RKO (cell line): ENCODE measurements at places on chromosomes 13 and 19.
A peak's percentile ranks its signal among the peaks of the same experiment; 100 is the strongest.

GRCh38 chr19:23286477-23286876, 36.3 kb upstream of the ZNF724 start:
- peak; percentile 32 for DNase-seq

DNA sequence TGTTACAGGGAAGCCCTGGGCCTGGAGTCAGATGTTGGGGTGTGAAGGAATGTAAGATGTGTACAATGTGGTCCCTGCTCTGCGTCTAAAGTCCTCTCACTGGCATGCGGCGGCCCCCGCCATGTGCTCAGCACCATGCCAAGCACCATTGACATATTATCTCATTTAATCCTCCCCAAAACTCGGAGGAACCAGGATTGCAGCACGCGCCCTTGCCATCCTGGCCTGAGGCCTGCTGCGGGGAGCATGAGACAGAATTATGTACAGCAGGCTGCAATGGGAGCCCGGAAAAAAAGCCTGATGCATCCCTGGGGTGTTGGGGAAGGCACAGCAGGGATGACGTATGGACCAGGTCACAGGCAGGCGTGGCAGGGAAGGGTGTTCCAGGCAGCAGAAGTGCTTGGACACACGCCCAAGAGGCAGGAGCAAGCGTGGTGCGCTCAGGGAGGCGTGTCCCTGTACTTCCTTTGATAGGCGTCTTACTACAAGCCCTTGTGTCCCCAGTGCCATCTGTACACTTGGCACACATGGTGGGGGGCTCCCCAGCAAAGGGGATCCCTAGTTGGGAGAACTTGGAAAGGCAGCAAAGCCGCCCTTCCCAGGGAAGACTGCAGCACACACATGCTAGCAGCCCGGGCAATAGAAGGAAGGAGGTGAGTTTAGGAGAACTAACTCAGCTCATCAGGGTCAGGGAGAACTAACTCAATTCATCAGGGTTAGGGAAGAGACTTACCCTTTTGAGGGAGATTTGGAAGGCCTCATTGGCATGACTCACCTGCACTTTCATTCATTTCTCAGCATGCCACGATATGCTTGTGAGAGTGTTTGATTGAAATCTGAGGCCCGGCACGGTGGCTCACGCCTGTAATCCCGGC, 3.4 kb downstream of the EVI5L start:
- peak; percentile 70 for DNase-seq

DNA sequence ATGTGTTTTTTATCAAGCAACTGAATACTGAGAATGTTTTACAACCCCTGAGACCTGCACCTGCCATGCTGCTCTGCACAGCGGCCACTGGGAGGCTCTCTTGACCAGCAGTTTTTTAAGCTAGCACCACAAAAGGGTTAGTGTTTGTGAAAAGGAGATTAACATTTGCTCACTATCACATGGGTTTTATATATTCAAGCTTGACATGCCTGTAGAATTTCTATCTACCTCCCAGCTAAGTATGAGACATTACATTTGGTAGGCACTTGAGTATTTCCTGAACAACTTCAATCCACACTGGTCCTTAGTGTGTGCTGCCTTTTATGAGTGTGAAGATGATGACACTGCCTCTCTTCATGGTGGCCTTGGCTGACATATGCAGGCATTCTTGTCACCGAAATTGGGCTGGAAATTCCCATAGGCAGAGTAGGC, 1238.9 kb downstream of the UQCRFS1 start:
- peak; percentile 60 for DNase-seq

DNA sequence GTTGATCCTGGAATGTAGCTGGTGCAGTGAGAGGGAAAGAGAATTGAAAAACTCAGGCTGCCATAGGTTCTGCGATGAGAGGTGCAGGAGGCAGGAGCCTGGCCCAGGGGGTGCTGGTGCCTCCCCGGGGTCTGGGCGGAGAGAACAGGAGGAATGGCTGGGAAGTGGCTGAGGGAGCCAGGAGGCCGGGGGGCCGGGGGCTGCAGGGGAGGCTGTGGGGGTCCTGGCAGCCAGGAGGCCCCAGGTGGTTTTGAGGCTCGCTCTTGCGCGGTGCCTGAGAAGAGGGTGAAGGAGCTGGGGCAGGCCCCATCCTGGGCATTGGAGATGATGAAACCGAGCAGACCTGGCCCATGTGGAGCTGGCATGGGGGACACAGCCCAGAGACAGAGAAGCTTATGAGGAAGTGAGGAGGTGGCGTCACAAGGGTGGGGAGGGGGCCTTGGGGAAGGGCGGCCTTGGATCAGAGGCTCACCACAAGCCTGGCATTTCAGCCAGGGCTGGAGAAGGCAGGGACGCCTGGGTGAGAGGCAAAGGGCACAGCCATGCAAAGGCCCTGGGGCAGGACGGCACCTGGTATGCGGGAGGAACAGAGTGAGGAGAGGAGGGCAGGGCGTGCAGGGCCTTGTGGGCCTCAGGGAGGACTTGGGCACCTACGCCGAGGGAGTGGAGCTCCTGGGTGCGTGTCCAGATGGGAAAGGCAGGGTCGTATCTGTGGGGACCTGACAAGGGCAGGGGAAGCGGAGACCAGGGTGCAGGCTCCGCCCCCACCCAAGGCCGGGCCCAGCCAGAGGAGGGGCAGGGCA, 1.3 kb upstream of the TEKTIP1 start:
- DNase-seq = no peak

GRCh38 chr13:113002206-113002912, 33.3 kb downstream of the MCF2L start:
- DNase-seq = no peak

DNA sequence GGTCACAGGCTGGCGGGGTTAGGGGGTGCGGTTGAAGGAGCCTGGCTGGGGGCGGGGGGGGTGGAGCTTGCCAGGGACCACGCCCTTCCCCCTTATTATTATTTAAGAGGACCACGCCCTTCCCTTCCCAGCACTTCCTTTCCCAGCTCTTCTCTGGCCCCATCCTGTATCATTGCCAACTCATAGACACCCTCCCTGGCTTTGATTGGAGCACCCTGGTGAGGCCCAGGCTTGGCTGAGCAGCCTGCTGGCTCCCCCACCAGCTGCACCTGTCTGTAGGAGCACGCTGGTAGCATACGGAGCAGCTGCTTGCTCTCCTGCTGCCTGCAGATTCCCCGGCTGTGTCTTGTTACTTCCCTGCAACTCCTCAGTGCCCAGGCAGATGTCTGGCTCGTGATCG, 62.5 kb upstream of the PDX1 start:
- no peak for DNase-seq

DNA sequence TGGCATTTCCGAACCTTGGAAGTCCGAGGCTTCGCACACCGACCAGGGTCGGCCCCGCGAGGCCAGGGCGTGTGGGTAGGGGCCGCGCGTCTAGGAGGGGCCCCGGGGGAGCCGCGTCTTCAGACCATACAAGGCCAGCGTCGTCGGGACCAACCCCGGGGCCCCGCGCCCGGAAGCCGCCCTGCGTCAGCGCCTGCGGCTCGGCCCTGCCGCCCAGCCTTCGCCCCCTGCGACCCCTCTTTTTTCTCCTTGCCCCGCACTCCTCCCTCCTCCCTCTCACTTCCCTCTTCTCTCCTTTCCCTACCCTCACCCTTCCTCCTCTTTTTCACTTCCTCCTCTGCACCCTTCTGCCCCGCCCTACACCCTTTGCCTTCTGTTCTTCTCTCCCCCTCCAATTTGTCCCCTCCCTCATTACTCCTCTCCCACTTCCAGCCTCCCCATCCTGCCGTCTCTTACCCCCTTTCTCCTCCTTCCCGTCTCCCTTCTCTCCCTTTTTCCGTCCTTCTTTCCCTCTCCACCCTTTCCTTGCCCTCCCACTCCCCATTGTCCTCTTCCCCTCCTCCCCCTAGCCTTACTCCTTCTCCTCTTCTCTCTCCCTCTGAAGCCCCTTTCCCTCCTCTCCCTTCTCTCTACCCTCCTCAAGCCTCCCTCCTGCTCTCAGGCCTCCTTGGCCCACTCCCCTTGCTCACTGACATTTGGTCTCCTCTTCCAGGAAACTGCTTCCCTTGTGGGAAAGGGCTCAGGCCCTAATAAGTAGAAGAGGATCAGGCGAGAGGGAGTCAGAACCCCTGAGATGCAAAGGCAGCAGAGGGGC, 2.2 kb upstream of the PLEKHG2 start:
- peak; percentile 61 for DNase-seq
